RCC 7860 (cell line): ENCODE measurements at places on chromosomes 2 and 18.

DNA sequence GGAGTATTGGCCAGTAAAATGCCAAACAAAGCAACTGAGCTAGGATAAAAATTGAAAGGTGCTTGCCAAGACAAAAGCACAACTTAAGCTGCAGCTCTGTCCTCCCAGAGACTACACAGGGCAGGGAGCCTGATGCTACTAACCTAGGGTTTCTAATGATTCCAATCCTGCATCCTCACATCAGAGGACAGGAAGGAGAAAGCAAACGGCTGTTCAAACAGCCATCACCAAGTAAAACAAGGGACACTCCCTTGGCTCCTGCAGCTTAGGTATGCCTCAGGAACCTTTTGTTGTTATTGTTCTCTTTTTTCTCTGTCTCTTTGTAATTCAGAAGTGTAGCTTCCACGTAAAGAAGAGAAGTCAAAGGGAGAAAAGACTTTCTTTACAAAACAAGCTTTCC is 99.5 kb downstream of the TCF4 start:
- DNase-seq: no peak

- peak; percentile 66 for DNase-seq
Measured at GRCh38 chr2:85551698-85552678, 9.3 kb downstream of the GGCX start.

DNA sequence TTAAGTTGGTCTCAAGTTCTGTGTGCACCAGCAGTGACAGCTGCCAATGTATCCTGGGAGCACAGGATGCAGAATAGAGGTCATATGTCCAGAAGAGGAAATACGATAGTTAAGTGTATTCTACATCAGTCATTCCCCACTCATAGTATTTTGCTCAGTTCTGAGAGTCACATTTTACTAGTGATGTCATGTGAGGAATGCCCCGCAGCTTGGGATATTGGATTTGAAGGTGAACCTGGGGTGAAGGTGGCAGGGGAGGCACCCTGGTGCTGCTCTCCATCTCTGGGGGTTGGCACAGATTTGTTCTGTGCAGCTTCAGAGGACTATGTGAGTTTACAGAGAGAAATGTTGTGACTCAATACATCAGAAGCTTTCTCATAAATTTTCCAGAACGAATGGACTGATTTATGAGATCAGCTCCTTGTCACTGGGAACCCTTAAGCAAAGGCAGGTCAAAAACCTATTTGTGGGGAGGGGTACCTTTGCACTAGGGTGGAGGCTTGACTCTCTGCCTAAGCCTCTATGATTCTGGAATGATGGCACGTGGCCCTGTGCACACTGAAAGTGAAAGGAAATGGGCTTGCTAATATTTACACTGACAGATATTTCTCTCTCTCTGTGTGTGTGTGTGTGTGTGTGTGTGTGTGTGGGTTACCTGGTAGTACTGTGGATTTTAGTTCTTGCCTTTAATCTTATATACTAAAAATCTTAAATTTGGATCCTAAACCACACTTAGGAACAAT is 95.9 kb downstream of the NEB start:
- DNase-seq: no peak

- DNase-seq: no peak
Measured at GRCh38 chr2:220999356-220999755, 572.7 kb downstream of the EPHA4 start.

DNA sequence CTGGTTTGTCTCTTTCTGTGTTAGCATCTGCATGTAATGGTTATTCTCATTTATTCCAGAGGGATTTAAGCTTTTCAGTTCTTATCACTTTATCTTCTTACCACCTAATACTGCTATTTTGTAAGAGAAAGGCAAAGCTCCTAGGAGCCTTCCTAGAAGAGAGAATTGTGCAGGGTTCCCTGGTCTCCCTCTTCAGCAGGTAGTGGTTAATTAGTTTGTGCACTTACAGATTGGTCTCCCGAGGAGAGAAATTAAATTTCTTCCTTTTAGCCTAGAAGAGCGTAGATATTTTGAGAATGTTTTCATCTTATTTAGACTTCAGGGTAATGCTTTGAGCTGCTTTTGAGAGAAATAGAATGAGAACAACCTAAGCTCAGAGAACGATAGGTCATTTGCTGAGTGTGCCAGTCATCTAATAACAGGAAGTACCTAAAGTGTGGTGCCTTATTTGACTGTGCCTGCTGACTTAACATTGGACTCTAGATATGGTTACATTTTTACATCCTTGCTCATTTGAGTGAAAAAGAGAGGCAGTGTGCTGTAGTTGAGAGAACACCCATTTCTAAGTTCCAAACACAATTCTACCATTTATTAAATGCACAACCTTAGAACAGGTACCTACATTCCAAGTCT is 651.4 kb downstream of the STK39 start:
- no peak for DNase-seq

- DNase-seq: no peak
Measured at GRCh38 chr18:12236934-12237832, 17.0 kb upstream of the CIDEA start.

- DNase-seq: peak; percentile 59
Measured at GRCh38 chr18:6406075-6406909, 8.4 kb downstream of the L3MBTL4 start.

- DNase-seq: peak; percentile 64
Measured at GRCh38 chr2:237181844-237182243, 96.2 kb downstream of the COPS8 start.

- no peak for DNase-seq
Measured at GRCh38 chr2:174062934-174063333, 97.8 kb upstream of the SP3 start.

DNA sequence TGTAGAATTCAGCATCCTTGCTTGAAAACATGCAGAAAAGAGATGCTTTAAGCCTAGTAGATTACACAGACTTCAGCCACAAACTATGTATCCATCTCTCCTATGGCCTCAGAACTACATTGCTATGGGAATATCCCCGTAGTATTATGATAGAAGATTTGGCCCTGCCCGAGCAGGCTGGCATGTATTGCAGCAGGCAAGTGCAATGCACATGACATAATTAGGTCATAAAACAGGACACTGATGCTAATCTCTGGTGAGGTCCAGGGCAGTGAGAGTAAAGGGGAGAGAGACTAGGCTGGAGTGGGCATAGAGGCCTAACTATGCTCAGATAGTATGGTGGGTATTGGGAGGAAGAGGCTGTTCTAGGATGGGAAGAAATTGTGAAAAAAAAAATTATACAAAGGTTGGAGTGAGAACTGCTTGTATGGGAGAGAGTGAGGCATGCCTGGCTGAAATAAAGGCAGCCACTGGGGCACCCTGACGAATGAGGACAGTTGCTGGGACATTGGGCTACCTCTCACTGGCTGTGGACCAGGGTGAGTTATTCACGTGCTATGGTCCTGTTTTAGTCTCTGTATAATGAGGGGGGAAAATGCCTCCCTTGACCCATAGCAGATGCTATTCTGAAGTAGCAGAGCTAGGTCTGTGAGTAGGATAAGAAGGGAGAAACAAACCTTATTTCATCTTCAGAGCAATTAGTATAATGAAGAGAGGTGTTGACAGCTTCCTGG is 1.6 kb upstream of the PLA2R1 start:
- DNase-seq: no peak

DNA sequence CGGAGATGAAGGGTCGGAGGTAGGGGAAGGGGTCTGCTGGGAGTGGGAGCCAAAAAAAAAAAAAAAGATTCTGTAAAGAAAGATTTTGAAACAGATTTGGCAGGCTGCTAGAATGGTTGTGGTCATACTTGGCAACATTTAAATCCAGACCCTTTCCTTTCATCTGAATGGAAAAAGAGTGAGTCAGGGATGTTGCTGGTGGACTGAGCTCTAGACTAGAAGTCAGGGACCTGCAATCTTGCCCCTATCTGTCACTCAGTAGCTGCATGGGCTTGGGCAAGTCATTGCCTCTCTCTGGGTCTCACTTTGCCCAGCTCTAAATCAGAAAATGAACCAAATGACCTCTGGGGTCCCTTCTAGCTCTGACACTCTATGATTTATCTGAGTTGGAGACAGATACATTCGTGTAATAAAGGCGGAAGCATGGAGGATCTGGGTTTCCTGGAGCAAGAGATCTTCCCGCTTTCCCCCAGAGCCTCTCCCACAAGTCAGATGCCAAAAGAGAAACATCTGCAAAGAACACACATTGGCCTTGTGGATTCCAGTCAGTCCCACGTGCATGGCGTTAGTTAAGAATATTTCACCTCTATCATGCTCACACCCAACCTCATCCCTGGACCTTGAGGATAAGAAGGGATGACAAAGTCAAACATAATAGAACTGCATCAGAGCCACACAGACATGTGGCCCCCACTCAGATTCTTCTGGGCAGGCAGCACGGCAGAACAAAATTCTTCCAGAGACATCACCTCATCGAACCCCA is 58.5 kb downstream of the ADD2 start:
- DNase-seq: no peak

- no peak for DNase-seq
Measured at GRCh38 chr18:68847219-68847837, 49.4 kb downstream of the CCDC102B start.

- DNase-seq: no peak
Measured at GRCh38 chr18:45430041-45430440, 185.2 kb upstream of the SLC14A2 start.

DNA sequence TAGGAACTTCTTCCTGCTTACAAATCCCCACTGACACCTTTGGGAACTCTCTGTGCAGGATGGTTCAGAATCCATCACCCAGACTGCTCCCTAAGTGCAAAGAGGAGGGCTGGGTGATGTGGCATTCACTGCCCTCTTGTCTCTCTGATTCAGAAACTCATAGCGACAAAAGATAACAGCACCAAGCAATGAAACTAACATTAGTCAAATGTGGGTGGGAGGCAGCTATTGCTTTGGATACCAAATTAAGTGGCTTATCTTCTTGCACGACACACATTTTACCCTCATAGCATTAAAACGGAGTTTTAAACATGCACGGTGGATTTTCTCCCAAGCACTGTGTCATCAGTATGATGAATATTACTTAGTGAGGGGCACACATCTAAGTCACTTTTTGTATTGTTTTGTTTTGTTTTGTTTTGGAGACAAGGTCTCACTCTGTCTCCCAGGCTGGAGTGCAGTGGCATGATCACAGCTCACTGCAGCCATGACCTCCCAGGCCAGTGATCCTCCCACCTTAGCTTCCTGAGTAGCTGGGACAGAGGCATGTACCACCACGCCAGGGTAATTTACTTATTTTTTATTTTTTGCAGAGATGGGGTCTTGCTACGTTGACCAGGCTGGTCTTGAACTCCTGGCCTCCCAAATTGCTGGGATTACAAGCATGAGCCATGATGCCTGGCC is 40.9 kb upstream of the NEB start:
- peak; percentile 51 for DNase-seq

GRCh38 chr18:41576643-41577042 is 378.4 kb upstream of the PIK3C3 start:
- DNase-seq: no peak

DNA sequence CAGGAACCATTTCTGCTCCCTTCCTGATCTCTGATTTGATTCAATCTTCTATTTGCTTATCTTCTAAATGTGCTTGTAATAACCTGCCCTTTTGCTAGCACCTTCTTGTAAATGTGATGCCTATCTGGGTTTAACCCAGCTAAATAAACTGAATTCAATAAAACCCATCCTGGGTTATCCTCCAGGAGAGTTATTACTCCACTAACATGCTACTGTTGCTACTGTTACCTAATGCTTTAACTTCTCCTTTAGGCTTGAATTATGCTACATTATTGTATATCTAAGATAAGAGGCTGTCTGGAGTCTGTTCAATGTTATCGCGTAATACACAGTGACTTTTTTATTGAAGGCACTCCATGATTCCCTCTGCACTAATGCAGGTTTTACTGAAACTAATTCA is 206.5 kb upstream of the CTAGE1 start:
- DNase-seq: no peak

- no peak for DNase-seq
Measured at GRCh38 chr2:205686056-205686782, 3.9 kb downstream of the NRP2 start.

GRCh38 chr18:79786786-79787526 is 10.8 kb upstream of the KCNG2 start:
- DNase-seq: no peak

- DNase-seq: no peak
Measured at GRCh38 chr2:165410276-165410675, 59.2 kb upstream of the CSRNP3 start.

DNA sequence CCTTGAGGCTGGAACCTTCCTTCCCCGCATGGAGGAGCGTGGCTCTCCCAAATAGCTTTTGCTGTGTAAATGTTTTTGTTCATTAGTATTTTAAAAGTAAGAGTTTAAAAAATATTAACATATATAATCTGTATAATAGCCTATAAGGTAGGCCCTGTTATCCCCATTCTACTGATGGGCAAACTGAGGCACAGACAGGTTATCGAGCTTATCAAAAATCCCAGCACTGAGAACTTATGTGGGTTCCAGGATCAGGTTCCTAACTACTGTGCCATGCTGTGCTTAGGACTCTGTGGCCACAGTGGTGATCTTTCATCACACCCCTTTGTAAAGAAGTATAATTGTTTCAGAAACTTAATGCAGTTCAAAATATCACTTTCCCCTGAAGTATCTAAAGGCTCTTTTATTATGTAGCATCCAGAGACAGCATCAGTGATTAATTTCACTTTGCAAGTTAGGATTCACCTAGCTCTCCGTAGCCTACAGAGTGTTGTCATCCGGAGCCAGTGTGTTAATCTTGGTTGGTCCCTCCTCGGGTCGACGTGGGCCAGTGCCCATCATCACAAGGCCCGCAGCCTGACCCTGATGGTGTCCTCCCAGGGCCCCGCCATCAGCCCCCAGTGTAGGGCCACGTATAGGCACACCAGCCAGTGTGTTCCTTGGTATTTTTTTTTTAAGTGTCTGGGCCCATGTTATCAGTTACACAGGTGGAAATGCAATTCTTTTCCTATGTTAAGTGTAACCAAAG is 28.7 kb downstream of the CABLES1 start:
- DNase-seq: no peak

DNA sequence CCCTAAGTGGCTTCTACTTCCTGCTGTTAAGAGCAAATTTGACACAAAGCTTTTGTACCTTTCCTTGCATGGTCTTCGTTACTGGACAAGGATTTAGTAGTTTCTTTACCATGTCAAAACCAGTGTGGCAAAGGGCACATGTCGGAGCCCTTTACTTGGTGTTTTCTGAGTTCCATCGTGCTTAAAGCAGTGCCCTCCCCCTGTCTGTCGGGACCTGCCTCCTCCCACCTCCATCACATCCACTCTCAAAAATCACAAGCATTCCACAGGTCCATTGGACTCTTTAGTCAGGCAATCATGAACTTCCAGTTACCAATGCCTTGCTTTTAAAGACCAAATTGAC is 763 bp downstream of the CCDC141 start:
- no peak for DNase-seq

GRCh38 chr2:226693521-226693920 is 106.1 kb downstream of the IRS1 start:
- DNase-seq: no peak

GRCh38 chr18:23710946-23711345 is 21.7 kb downstream of the LAMA3 start:
- DNase-seq: no peak
